ENCODE measurements at places on chromosomes 3 and 15.

GRCh38 chr15:22959321-22960101 lies 20.7 kb downstream of the CYFIP1 start:
- DNase-seq = no peak

DNA sequence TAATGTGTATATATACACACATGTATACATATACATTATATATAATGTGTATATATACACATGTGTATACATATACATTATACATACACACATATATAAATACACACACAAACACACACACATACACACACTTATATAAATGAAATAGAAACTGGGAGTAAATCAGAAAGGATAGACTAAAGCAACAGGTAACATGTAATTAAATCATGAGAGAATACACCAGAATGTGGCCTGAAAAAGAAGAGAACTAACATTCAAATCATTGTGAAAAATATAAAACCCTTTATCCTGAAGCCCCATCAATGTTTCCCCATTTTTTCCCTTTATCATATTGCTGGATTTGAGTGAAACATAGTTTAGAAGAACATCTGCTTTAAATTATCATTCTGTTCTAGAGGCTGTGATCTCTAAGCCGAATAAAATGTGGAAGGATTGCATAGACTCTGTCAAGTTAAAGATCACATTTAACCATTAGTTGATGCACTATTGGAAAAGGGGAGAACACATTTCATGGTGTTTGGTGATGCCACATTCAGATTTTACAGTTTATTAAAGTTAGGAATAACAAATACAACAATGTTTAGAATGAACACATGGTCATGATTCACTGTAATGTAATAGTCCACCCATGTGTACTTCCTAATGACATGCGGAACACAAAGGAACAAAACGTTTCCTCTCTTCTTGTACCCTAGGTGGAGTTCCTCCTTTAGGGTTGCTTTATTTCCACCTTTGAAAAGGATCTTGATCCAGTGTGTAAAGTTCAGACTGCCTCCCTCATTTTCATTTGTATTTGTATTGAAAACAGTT lies 12.5 kb upstream of the THRB start:
- DNase-seq = no peak

GRCh38 chr15:23877502-23878412 lies 190.7 kb upstream of the NDN start:
- DNase-seq = peak; percentile 3

DNA sequence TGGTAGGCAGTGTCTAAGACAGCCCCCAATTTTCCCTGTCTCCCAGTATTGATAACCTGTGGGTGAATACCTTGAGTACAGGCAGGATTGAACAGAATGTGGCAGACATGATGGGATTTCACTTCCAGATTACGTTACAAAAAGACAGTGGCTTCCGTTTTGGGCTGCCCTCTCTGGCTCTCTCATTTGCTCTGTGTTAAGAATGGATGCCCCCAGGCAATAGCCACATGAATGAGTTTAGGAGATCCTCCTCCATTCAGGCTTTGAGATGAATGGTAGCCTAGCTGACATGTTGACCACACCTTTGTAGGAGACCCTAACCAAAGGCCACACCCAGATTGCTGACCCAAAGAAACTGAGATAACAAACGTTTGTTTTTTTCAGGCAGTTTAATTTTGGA lies 34.3 kb downstream of the UBXN7 start:
- no peak for DNase-seq

DNA sequence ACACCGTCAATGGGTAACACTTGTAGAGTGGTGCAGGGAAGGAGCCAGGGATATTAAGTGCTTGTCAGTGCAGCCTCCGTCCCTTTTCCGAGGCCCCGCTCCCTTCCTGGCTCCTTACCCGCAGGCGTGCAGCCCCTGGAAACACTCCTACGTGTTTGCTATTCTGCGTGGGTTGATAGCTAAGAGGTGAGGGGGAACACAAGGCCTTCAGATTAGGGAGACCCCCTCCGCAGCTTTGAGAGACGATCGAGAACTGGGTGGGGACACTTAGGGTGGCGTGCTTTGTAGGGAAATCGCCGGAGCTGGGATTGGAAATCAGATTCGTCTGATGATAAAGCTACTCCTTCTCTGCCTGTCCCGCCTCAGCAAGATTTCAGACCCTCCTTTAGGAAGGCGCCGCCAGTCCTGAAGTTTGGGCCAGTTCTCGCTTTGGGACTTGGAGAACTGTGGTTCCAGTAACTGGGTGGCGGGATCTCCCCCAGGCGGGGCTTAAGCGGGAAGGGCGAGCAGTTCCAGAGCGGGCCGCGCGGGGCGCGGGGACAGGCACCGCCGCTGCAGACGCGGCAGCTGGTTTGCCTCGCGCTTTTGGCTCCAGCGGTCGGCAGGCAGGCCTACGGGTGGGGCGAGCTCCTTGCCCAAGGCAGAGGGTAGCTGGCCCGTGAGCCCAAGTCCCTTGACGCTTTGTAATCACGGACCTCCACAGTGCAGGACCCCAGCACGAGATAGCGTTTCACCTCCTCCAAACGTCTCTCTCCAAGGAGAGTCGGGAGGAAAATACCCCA lies 8.0 kb upstream of the FAM107A start:
- peak; percentile 44 for DNase-seq

DNA sequence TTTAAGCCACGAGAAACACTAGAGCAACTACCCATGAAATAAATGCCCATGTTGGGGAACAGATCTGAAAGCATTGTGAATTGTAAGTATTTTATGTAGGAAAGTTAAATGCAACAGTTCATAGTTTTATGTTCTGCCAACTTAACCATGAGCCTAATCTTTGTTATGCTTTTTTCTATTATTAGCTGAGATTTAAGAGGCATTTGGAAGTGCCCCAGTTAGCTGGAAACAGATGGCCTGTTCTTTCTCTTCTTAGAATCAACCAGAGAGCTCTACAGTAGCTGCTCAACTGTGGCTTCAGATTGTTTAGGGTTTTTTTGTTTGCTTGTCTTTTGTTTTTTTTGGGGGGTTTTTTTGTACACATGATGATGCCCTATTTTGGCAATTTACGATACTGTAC lies 284.4 kb downstream of the KCNH8 start:
- no peak for DNase-seq

DNA sequence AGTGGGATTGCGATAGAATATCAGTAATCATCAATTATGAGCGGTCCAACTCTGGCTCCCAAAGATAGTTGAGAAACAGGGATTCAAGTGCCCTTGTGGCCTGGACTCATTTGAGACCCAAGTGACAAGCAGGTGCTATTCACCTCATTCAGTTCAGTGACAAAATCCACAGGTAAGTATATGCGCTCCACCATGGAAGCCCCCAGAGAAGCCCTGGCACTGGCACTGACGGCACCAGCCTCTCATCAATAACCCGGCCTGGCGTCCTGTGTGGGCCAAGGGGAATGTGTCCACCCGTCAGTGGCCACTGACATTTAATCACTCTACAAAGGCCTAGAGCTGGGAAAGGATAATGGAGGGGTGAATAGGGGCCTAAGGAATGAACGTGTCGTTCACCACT lies 117.2 kb downstream of the ADCY5 start:
- DNase-seq = no peak

- no peak for DNase-seq
These were observed 60.7 kb downstream of the ST3GAL6 start for GRCh38 chr3:98823791-98824190.

GRCh38 chr3:157231071-157231470 lies 71.1 kb upstream of the CCNL1 start:
- no peak for DNase-seq

- no peak for DNase-seq
These were observed 1.7 kb downstream of the RASSF1 start for GRCh38 chr3:50338965-50339364.

GRCh38 chr3:178671791-178672190 lies 135.6 kb downstream of the KCNMB2 start:
- DNase-seq = no peak

- no peak for DNase-seq
These were observed 122.8 kb downstream of the EEFSEC start for GRCh38 chr3:128276146-128276435.

- DNase-seq = no peak
These were observed 10.2 kb downstream of the SHOX2 start for GRCh38 chr3:158095814-158096704.

- no peak for DNase-seq
These were observed 59.6 kb downstream of the EIF3J start for GRCh38 chr15:44596511-44597010.

- no peak for DNase-seq
These were observed 75.7 kb downstream of the LRRK1 start for GRCh38 chr15:100994597-100995446.

GRCh38 chr15:100703671-100704070 lies 101.3 kb downstream of the ASB7 start:
- no peak for DNase-seq

DNA sequence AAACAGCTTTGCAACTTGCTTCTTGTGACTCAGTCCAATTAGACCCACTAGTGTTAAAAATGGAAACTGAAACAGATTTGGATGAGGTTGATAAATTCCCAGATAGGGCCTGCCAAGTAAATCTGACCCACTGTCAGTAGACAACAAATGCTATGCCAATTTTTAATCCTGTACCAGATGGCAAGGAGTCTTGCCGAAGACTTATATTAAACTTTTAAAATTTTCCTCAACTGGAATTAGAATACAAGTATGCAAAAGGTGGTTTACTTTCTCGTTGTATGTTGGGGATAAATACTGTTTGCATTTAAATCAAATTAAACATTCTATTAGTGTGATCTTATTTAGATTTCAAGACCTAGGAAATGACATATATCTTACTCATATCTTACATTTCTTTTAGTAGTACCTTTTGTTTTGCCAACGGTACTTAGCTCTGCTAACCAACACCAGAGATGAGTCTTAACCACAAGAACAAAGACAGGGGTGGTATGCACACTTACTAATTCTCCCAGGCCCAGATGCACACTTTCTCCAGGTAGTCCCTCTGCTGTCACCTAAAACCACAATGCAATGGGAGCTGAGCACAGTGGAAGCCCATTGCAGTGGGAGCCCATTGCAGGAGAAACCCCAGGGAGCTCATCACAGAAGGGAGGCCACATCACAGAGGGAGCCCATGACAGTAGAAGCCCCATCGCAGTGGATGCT lies 77.8 kb downstream of the WWTR1 start:
- no peak for DNase-seq

GRCh38 chr3:123781571-123782275 lies 102.4 kb downstream of the MYLK start:
- no peak for DNase-seq

DNA sequence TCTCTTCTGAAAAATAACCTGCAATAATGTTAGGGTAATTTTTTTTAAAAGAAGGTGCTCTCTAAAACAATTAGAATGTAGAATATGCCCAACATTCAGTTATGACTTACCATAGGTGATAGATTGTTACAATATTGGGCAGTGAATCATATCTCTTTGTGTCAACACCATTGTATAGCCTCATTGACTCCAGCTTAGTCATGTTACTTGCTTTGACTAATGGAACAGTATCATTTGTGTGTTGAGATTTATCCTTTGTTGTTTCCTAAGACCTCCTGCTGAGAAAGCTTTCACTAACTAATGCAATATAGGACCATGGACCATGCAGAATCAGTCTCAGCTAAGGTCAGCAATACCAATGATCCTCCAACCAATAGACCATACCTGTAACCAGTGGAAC lies 1106.4 kb downstream of the SI start:
- DNase-seq = no peak

Data from stimulated activated CD4-positive, alpha-beta T cell treated with anti-CD3 and anti-CD28 coated beads, Interleukin-4, amount 100 ng/mL, for 4 hours (primary cell).